Muscle of back (tissue), 13 donors: ENCODE measurements at places on chromosomes 4 and X.

DNA sequence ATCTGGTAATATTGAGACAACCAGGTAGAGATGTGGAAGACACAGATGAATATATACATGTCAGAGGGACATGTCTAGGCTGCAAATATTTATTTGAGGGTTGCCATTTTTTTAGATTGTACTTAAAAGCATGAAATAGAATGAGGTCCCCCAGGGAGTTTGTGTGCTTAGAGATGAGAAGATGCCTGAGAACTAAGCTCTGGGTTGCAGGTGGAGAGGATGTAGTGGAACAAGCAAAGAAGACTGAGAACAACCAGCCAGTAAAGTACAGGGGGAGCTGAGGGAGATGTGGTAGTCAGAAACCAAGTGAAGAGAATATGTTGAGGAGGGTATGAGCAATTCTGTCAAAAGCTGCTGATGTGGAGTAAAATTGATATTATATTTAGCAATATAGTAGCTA, 95.6 kb upstream of the UNC5C start:
- DNase-seq = no peak

DNA sequence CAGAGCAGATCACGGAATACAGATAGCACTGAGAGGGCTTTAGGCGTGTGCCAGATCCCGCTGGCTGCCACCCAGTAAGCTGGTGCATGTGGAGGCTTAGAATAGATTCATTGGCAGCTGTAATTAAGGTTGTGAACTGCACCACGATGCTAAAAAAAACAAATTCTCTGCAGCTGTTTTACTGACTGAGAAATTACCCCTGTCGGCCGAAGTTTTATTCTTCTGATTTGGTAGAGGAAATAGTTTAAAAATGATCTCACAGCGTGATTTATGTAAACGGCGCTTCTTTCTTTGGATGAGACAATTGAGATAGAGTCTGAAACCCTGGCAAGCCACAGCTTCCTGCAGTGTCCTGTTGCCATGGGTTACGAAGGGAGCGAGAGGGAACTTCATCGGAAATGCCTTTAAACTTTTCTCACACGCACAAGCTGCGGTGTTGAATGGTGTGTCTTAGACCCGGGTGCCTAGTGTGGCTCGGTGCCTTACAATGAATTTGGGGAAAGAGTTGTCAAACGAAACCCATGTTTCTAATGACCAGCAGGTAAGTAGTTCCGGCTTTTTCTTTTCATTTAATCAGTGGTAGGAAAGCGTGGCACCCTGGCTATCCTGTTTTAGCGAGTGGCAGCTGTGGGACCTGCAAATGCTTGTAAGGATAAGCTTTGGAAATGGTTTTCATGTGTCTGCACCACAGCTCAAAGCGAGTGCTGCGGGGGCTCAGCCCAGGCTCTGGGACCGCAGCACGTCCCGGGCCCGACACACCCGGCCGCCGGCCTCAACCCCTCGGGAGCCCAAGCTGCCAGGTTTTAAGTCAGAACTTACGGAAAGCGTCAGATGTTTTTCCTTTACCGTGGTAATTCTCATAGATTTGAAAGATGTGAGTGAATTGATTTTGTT, 71.7 kb upstream of the HGFAC start:
- peak; percentile 90 for DNase-seq

DNA sequence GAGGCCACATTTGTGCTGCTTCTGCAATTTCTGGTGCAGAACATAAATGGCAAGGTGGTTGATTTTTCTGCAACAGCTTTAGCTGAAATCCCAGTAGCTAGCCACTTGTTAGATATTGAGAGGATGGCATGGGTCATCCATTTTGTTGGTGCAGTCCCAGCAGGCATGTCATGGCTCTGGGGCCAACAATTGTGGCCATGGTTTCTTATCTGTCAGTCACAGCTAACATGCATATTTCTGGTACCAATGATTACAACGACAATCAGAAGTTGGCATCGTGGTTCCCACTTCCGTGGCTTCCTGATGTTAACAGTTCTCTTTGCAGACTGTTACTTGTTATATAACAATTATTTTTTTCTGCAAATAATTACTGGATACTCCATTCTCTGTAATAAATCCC, 42.8 kb upstream of the PRKG2 start:
- DNase-seq = no peak

- DNase-seq = no peak
Measured at GRCh38 chrX:110108381-110108821, 105.5 kb downstream of the TMEM164 start.

GRCh38 chrX:42803320-42803719, 25.4 kb upstream of the PPP1R2C start:
- DNase-seq = peak; percentile 23

- no peak for DNase-seq
Measured at GRCh38 chr4:121220698-121221097, 56.6 kb upstream of the TNIP3 start.
